ENCODE measurements at places on chromosomes 7 and 10. TPM values are rescaled to one million over a fixed set of nuclear protein-coding genes. Genes with fewer than 3 reads are reported as not detected.

The EPO gene
- total RNA-seq: not detected

The GIGYF1 gene
- 18.5 TPM for total RNA-seq

The ITGA8 gene
- not detected for total RNA-seq

The SFRP4 gene
- 4.6 TPM for total RNA-seq

The CUL2 gene
- total RNA-seq: 19.1 TPM

The SAP25 gene
- total RNA-seq: 0.28 TPM

The PRSS37 gene
- total RNA-seq: not detected

The MORN4 gene
- total RNA-seq: 7.3 TPM

The MMP21 gene
- 0.03 TPM for total RNA-seq

The VIPR2 gene
- total RNA-seq: 0.02 TPM

The STOX1 gene
- 0.79 TPM for total RNA-seq

The CSGALNACT2 gene
- 14.9 TPM for total RNA-seq

Data from A549 treated with DMSO at 1 μM for 4 hours (cell line).